Fibroblast of lung (primary cell): ENCODE measurements at places on chromosomes 6 and 20.

GRCh38 chr20:47991875-47992488, 206.7 kb upstream of the SULF2 start:
- DNase-seq, result no peak

DNA sequence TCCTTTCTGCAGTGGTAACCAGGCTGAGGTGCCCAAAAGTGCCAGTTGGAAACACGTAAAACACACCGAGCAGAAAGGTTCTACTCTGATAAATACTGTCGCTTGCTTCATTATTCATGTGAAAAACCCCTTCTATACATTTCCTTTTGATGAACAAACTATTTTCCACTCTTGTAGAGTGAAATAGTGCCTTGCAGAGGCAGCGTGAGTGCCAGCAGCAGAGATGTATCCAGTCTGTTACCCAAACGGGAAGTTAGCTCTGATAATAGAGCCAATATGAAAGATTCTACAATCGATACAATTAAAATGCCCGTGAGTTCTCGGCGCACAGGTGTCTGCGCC, 1.5 kb downstream of the ZBTB46 start:
- DNase-seq, result no peak

GRCh38 chr6:106477146-106477545, 116.6 kb downstream of the CRYBG1 start:
- no peak for DNase-seq

- no peak for DNase-seq
These were observed 532.8 kb downstream of the RFPL4B start for GRCh38 chr6:112879920-112880413.
